Non-pigmented ciliary epithelial cell (primary cell): ENCODE measurements at places on chromosomes 13 and 19.

- no peak for DNase-seq
Measured at GRCh38 chr13:59414006-59414405, 749.7 kb downstream of the DIAPH3 start.

DNA sequence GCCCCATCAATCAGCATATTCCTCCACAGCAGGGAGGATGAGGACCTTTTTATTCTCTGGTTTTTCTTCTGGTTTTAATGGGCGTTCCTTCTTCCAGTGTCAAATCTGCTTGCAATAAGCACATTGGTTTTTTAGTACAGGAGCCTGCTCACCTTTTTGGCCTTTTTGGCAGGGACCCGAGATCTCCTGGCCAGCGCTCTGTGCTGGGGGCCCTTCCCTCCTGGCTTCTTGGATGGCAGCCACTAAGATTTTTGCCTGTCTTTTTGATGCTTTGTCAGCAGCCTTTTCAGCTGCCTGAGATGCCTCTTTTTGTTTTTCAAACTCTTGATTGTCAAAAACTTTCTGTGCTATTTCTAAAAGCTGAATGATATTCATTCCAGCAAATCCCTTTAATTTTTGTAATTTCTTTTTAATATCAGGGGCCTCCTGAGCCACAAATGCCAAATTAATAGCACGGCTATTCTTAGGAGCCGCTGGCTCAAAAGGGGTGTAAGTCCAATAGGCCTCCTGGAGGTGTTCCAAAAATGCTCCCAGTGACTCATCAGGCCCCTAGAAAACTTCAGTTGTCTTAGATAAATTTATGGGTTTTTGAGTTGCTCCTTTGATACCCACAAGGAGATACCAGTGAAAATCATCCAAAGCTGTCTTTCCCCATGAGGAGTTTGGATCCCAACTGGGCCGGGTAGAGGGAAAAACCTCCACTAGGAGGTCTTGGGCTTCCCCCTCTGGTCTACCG, 73.0 kb downstream of the ZNF100 start:
- no peak for DNase-seq

GRCh38 chr19:38219221-38219620, 4.8 kb downstream of the DPF1 start:
- no peak for DNase-seq

DNA sequence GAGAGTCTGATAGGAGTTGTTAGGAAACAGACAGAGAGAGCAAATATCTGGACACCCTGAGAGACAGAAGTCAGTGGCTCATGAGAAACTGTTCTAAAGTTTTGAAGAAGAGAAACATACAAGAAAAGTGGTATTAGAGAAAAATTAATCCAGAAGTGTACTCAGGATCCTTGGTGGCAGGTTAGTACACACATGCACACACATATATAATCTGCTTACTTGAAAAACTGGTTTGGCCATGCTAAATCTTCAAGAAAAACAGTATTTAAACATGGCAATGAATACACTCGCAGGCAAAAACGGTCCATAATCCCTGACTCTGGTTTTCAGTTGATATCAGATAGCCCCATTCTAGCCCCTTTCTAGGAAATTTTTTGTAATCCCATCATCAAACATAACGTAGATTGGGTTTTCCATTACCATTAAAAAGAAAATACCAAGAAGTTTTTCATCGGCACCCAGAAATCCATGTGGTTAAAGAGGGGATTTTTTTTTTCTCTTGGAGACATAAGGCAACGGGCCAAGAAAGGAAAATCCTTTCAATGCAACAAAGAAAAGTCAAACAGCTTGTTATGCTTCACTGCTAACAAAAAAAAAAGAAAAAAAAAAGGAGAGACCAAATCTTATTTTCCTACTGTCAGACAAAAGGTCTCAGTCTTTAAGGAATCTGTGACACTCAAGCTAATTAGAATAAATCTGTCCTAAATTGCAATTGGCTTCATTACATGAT, 178.0 kb upstream of the MIR17HG start:
- DNase-seq, result no peak

- DNase-seq, result no peak
Measured at GRCh38 chr19:49338023-49338677, 2.9 kb downstream of the CD37 start.

DNA sequence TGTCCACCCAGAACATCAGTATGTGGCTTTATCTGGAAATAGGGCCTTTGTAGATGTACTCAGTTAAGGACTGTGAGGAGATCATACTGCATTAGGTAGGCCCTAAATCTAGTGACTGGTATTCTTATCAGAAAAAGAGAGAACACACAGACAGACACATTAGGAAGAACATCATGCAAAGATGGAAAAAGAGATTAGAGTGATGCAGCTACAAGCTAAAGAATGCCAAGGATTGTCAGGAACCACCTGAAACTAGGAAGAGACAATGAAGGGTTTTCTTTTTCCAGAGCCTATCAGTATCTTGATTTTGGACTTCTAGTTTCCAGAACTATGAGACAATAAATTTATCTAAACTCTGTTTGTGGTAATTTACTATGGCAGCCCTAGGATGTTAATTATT, 15.0 kb upstream of the DZIP1 start:
- no peak for DNase-seq

DNA sequence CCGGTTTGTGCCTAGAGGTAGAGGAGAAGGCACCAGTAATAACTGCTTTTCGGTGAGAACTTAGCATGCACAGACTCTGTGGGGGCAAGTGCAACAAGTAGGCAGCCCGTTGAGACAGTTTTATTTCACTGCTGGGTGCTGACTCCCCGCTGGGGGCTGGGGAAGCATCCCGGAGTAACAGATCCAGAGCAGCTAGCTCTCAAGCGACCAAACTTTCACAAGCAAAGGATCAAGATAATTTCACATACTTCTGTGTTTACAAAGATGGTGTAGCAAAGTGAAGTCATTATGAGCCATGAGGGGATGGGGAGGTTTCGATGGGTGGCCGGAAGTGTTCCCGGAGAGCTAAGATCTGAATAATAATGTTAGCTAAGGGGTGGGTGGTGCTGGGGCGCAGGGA, 2.8 kb downstream of the NACC1 start:
- DNase-seq, result no peak

- no peak for DNase-seq
Measured at GRCh38 chr19:35327642-35328041, 1.3 kb upstream of the CD22 start.

DNA sequence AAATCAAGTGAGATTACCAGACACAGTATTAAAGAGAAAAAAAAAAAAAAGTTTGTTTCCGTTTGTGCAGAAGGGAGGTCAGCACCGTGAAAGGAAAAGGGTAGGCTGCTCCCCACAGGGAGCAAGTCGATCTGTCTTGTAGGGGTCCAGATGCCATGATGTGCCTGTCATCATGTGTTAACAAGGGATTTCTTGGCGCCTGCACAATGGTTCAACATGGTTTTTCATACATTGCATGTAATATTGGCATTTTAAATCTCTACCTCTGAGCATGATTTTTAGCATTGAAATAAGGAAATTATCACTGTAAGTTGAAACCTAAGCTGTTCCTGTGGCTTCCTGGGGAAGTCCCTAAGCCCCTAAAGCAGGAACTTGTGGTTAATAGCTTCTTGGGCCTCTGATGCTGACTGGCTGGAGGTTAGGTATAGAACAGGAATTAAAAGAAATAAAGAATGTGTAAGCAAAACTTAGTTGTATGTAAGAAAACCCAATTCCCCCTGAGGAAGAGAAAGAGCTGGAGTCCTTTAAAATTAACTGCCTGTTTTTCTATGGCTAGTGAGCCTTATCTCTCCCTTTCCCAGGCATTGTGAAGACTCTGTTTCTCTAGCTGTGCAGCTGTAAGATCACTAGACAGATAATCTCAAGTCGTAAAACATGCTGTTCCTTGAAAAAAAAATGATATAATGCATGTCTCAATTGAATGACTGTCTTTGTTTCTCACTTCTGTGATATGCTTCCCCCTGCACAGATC, 7.4 kb upstream of the FCGBP start:
- peak; percentile 41 for DNase-seq

- DNase-seq, result no peak
Measured at GRCh38 chr13:64054321-64054720, 2638.7 kb upstream of the PCDH20 start.

GRCh38 chr13:76029706-76030105, 393.6 kb downstream of the LMO7 start:
- no peak for DNase-seq

GRCh38 chr19:511101-511851, 4.0 kb downstream of the TPGS1 start:
- no peak for DNase-seq

DNA sequence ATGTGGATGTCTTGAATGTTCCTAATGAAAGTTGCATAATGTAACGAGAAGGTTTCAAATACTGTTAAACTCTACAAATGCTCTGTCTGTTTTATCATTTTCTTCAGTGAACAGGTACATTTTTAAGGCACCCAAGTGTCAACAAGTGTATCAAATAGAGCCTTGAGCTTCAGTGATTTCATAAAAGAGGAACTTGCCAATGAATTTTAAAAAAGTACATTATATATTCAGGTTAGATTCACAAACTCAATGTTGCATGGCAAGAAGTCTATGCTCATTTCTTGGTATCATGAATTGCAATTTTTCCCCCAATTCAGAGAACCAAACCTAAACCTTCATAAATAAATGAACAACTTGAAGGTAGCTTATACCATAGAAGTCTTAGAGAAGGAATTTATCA, 838.8 kb downstream of the PCDH9 start:
- no peak for DNase-seq

- no peak for DNase-seq
Measured at GRCh38 chr19:7853770-7854128, 20.4 kb downstream of the PRR36 start.
